Skeletal muscle cell (primary cell): ENCODE measurements at places on chromosomes 1 and 21.
A peak's percentile ranks its signal among the peaks of the same experiment; 100 is the strongest.

GRCh38 chr1:25706146-25707089 lies 89.8 kb downstream of the MAN1C1 start:
- DNase-seq: no peak

DNA sequence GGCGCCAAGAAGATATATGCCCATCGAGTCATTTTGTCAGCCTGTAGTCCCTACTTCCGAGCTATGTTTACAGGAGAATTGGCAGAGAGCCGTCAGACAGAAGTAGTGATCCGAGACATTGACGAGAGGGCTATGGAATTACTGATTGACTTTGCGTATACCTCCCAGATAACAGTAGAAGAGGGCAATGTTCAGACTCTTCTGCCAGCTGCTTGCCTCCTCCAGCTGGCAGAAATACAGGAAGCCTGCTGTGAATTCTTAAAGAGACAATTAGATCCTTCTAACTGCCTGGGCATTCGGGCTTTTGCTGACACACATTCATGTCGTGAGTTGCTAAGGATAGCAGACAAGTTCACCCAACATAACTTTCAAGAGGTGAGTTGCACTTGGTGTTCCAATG lies 19.1 kb downstream of the KLHL20 start:
- no peak for DNase-seq

GRCh38 chr1:108767115-108767514 lies 20.6 kb downstream of the STXBP3 start:
- no peak for DNase-seq

DNA sequence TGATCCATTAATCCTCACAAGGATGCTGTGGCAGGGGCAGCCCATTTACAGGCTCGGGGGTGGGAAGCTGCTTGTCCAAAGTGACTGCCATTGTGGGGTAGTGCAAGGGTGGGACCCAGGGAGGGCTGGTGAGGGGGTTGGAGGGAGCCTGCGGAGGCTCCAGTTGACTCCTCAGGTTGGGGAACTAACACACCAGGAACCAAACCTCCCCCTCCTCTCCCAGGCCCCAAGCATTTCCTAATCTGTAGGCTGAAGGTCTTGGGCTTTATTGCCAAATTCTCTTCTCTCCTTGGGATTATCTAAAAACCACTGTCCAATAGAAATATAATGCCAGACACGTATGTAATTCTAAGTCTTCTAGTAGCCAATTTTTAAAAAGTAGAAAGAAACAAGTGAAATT lies 18.2 kb downstream of the IKBKE start:
- no peak for DNase-seq

DNA sequence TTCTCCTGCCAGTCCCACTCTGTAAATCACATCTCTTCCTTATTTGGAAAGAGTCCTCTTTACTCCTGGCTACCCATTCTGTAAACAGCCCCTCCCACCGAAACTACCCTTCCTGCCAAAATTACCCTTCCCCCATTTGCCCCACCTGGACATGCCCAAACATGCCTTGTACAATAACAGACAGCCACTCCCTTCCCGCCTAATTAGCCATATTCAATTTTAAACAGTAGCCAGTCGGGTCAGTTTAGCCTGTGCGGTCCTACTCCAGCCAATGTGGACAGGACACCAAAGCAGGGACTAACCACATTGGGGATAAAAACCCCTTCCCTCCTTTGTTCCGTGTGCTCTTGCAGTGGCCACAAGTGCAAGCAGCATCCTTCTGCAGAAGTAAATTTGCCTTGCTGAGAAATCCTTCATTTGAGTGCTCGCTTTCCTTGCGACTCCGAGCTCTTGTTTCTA lies 56.3 kb upstream of the MAP10 start:
- DNase-seq: no peak

DNA sequence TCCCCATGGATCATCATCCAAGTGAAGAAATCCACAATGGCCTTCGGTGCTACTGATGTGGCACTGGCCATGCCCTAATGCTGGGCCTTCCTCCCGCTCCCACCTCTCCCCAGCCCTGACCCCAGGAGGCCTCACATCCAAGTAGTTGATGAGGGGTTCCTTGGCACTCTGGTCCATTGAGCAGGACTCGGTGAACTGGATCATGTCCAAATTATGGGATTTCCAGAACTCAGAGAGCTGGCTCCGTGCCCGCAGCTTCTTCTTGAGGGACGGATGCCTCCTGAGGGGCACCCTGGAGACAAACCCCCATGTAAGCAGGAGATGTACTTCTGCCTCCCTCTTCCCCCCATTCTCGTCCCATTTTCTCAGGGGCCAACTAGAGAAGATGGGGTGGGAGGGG lies 929 bp downstream of the CTSE start:
- no peak for DNase-seq

DNA sequence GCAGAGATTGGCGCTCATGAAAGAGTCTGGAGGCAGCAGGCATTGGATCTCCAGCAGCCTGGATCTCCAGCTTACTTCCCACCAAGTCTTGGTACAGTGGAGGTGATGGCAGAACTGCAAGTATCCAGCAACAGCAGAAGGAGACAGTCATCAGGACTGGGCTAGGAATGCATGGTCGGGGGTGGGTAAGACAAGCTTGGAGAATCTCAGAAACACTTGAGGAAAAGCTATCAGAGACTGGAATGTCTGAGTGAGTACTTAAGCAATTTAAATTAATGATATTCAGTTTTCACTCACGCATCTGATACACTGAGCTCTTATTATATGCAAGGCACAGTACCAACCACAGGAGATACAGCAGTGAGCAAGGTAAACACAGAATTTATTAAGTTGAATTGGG lies 9.8 kb downstream of the TMEM35B start:
- no peak for DNase-seq

DNA sequence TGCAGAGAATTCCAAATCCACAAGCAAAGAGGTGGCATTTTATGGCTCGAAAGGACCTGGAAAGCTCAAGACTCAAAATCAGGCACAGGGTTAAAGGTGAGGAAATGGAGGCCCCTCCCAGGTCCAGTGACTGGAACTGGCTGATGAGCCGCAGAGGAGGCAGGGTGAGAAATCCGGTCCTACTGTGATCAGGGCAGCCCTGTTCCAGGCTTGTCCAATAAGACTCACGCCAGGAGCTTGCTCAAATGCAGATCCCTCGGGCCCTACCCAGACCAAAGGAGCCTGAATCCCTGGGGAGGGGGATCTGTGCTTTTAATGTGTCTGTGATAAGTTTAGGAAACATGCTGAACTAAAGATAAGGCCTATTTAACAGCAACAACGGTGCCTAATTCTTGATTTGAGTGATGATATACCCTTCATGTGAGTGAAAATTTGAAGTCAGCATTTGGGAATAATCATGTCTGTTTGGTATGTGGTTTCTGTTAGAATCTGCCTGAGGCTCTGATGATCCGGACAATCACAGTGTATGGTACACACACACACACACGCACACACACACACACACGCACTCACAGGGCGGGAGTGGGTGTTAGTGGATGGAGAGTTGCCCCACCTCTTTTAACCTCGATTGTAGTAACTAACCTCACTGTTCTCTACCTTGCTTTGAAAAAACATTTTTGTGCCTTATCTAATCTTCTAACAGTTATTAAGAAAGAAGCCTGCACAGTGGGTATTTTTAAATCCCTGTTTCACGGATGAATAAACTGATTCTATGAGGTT lies 54.1 kb upstream of the LYST start:
- DNase-seq: no peak

DNA sequence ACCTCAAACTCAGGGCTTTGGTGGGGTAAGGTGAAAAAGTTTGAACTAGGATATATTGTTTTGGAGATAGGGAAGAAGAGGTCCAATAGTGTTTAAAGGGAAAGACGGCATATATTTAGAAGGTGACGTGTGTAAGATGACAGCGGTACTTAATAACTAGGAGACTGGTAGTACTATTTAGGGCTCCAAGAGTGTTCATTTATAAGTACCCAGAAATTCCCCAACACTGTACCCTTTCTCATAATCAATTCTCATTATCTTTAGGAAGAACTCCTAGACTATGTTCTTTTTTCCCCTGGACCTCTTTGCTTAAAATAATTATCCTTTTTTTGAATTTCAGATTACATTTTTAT lies 1.5 kb downstream of the LYPLAL1 start:
- DNase-seq: no peak

DNA sequence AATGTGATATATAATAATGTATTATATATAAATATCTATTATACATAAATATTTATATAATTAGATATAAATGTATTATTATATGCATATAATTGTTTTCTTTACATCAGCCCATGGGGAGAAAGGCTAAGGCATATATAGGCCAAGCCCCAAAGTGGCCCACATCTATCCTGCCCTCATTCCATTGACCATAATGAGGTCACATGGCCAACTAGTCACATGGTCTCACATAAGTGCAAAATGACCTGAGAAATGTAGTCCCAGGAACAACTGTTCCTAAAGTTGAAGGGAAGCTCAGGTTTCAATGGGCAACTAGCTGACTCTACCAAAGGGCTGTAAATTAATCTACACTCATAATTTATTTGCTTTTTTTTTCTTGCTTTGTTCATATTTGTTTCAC lies 14.5 kb upstream of the CCDC185 start:
- DNase-seq: no peak

DNA sequence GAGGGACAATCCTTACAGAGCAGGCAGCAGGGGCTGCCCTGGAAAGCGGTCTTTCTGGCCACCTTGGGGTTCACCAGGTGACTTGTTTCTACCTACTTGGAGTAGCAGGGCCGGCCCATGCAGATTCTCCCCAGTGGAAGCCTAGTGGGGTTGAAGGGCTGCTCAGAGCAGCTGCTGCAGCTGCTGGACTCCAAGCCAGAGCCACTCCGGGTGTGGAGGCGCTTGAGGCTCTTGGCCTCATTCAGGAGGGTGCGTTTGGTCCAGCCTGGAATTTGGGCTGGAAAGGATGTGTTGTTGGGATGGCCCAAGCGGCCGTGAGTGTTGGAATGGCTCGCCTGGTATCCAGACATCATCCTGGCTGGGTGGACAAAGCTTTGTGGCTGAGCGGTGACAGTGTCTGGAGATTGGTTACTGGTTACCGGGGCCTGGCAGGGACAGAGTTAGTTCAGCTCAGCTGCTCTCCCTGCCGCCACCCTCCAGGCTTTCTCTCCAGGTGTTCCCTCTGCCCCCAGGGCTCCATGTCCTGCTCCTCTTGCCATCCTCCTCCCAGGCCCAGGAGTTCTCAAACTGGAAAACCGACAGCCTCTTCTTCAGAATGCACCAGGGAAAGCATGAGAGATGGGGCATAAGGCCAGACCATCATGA lies 14.2 kb upstream of the HSPG2 start:
- no peak for DNase-seq

GRCh38 chr1:245978915-245979314 lies 528.2 kb downstream of the SMYD3 start:
- no peak for DNase-seq

- no peak for DNase-seq
These were observed 55.8 kb downstream of the MAP3K7CL start for GRCh38 chr21:29186246-29186645.

DNA sequence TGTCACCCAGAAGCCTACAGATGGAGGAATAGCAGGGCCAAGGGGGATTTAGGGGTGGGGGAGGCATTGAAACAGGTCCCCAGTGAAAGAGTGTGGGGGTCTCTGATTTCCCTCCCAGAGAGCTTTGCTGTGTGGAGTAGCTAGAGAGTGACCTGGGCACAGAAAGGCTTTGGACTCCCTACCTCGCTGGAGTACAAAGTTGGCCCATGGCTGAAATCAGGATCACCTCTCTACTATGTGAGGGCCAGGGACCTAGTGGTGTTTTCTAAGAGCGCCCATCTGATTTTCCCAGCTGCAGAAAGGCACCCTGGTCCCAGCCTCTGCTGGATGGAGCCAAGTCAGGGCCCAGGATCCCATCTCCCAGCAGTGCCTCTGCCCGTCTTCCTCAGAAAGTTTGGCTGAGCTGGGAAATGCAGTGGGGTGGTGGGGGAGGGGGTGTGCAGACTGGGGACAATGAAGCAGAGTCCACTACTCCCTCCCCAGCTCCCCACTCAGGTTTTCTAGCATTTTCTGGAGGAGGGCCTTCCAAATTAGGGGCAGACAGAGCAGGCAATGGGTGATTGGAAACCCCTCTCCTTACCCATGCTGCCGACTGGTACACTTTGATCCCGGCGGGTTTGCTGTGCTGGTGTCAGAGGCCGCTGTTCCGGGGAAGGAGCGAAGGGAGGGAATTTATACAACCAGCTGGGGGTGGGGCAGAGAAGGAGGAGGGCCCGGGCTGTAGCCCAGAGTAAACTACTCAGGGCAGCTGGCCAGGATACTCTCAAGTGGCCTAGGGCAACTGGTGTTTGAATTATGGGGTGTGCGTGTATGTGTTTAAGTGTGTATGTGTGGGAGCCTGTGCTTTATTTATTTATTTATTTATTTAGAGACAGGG lies at the start of gene SELENBP1:
SELENBP1 (minus strand) TSS at position 648 of the 877 bp plus-strand sequence; CDS start at position 584, 64 bp downstream.
- DNase-seq: peak; percentile 36

DNA sequence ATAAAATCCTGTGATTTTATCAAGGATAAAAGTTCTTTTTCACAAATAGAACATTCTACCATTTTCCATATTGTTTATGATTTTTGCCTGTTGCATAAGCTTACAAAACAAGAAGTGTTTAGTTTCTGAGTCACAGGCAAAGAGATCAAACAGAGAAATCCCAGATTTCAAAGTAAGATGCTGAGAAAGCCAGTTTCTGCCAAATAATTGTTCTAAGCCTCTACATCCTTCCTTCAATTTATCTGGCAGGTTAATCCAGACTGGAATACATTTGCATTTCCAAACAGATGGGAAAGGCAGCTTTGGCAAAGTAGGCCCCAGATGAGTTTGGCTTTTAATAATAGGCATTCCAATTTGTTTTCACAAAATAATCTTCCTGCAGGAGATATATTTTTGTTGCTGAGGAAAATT lies 2.5 kb downstream of the SLC1A7 start:
- DNase-seq: peak; percentile 26

DNA sequence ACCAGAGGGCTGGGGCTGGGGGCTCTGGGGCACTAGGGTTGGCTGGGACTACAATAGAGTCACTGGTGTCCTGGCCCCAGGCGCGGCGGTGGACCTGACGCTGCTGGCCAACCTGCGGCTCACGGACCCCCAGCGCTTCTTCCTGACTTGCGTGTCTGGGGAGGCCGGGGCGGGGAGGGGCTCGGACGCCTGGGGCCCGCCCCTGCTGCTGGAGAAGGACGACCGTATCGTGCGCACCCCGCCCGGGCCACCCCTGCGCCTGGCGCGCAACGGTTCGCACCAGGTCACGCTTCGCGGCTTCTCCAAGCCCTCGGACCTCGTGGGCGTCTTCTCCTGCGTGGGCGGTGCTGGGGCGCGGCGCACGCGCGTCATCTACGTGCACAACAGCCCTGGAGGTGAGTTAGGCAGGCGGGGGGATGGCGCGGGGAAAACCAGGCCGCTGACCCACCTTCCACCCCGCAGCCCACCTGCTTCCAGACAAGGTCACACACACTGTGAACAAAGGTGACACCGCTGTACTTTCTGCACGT lies 4.1 kb downstream of the TIE1 start:
- no peak for DNase-seq

GRCh38 chr1:45957684-45958083 lies 154.3 kb downstream of the MAST2 start:
- DNase-seq: no peak

- no peak for DNase-seq
These were observed 10.7 kb downstream of the MACF1 start for GRCh38 chr1:39214998-39215873.
